ENCODE measurements at places on chromosomes 3 and 15.
A peak's percentile ranks its signal among the peaks of the same experiment; 100 is the strongest.

- DNase-seq: peak; percentile 57
Measured at GRCh38 chr15:78944669-78945407, at the start of gene CTSH. Gene CTSH (minus strand): TSS chr15:78945046. CDS start chr15:78944981, 65 bp downstream.

GRCh38 chr3:107651782-107652181 is 129.0 kb downstream of the BBX start:
- DNase-seq: no peak

DNA sequence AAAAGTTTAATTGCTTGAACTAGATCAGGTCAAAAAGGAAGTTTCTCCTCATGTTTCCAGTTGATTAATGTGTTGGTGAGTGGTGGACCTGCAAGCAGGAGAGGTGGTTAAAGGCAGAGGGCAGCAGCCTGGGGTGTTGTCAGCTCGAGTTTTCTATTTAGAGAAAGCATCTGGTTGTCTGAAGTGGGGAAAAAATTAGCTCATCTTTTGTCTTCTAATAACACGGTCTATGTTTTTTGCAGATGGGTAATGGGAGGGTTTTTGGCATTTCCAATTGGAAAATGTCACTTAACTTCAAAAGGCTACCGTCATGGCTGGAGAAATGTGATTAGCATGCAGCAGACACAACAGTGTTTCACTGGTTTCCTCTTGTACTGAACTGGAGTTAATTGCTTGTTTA is 122.6 kb downstream of the ITPR1 start:
- DNase-seq: no peak

GRCh38 chr3:172076212-172076611 is 36.8 kb downstream of the FNDC3B start:
- no peak for DNase-seq

GRCh38 chr3:87507753-87508152 is 231.4 kb upstream of the POU1F1 start:
- no peak for DNase-seq

GRCh38 chr3:32952369-32953077 is 1.1 kb downstream of the CCR4 start:
- no peak for DNase-seq

- no peak for DNase-seq
Measured at GRCh38 chr15:28101201-28101600, 2.1 kb upstream of the OCA2 start.

GRCh38 chr3:178754852-178755510 is 218.7 kb downstream of the KCNMB2 start:
- no peak for DNase-seq

DNA sequence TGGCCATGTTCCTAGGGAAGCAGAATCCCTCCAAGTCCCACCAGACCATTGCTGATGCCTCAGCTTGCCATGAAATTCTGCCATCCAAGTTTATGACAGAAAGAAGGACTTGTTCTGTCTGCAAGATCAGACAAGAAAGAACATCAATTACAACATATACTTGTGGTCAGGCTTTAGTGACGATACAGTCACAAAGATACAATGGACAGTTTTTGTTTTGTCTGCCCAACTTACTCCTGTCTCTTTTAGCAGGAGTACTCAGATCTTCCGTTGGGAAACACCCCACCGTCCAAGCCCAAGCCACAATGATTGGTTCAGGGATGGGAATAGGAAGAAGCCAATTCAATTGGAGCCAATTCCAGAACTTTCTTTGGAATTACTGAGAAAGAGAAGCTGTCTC is 15.7 kb downstream of the KLHL6 start:
- no peak for DNase-seq

GRCh38 chr3:57855943-57856342 is 99.8 kb downstream of the SLMAP start:
- DNase-seq: no peak

GRCh38 chr3:193803288-193803687 is 210.3 kb downstream of the OPA1 start:
- DNase-seq: no peak

DNA sequence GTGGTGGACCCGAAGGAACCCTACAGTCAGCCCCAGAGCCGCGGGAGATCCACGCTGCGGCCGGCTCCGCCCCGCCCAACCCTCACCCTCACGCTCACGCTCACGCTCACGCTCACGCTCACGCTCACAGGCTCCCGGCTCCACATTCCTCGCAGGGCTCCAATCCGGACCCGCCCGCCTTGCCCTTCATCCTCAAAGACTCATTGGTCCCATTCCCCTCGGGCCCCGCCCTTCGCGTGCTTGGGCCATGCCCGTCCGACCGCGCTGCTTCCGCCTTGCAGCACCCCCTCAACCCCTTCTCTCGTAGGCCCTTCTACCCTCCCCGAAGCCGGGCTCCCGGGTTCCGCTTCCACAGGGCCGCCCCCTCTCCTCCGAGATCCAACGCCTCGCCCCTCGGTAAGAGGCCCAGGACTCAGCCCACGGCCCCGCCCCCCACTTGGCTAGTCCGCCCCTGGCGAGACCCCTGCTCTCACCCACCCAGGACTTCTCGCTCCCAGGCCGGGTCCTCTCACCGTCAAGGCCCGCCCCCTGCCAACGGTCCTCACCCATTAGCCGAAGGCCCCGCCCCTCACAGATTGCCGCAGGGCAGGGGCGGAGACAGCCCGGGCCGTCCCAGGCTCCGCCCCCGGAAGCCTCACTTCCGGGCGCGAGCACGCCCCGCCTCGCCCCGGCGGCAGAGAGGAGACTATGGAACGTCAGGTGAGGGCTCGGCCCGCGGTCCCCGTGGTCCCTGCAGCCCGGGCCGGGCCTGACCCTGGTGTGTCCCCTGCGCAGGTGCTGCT is at the start of gene APEH:
Gene APEH (plus strand): TSS at position 637 of the 782 bp plus-strand sequence. CDS start 51 bp downstream, at position 688.
- no peak for DNase-seq

- no peak for DNase-seq
Measured at GRCh38 chr3:180383332-180384020, 218.5 kb upstream of the TTC14 start.

GRCh38 chr3:168974617-168975403 is 688.7 kb downstream of the MECOM start:
- no peak for DNase-seq

- DNase-seq: no peak
Measured at GRCh38 chr3:157871838-157872460, 234.3 kb downstream of the SHOX2 start.

- no peak for DNase-seq
Measured at GRCh38 chr15:51155891-51156290, 61.2 kb upstream of the TNFAIP8L3 start.

DNA sequence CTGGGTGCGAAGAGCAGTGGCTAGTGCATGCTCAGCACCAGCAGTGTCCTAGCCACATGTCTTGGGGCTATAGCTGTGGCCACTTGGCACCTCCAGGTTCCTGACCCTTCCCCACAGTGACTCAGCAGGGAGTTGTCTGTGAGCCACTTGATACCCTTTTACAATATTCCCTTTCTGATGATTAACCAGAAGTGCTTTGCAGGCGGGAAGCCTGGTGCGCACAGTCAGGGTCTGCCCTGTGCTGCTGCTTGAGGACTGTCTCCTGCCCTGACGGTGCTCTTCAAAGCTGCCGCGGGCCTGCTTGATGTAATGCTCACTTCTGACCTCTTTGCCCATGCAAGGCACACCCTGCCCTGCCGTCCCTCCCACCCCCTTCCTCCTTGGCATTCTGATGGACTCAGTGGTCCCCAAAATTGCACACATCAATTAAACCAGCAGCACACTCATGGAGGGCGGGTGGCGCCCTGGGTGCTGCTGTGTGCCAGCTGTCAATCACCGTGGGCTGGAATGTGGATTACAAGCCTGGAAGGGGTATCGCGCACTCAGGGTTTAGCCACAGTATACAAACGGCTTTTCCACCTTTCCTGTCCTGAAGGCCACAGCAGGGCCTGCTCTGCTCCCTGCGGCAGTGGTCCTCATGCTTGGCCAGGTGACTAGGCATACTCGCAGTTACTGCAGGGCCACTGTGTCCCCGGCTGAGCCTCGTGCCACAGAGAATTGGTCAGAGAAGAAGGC is 40.9 kb upstream of the PCSK6 start:
- DNase-seq: no peak

DNA sequence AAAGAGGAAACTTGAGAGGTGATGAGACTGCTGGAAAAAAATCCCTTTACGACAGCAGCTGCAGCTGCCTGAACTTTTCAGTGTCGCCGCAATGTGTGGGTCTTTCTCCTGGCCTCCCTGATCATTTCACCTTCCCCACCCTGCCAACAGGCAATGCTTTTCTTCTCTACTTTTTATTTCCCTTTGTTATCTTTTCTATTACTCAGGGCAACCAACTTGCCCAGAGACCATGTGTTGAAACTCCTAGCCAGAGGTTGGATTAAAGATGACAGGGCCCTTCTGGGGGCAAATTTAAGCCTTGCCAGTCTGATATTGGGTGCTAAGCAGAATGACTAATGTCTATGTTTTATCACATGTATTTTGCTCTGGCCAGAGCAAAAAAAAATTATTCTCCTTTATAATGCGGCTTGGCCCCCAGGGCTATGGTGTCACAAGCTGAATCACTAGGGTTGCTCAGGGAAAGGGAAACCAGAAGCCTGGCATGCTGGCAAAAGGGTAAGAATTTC is 51.5 kb upstream of the CFAP20DC start:
- no peak for DNase-seq

DNA sequence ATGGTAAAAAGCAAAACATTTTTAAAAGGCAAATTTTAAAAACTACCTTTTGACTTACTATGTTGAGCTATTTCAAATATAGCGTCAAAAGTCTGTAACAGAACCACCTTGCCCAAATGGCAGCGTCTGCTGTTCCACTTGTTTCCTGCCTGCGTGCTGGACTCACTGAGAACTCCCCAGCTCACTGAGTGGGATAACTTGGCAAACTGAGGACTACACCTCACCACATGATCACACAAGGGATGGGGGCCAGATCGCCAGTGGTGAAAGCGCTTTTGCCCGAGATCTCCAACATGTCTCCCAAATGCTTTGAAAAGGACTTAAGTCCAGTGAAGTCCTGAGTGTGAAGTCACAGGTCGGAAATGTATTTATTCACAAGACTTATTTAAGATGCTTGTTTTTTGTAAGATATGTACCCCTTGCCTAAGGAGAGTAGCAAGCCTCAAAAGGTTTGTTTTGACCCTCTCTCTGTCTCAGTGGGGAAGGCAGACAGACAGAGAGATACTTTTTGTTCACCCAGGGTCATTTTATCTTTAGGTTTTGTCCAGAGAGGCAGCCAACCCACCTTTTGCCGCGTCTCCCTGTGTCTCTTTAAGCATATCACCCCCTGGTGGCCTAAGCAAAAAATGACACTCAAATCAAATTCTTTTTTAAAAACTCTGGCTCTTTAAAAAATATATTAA is 192.6 kb downstream of the PDZRN3 start:
- peak; percentile 9 for DNase-seq

- peak; percentile 71 for DNase-seq
Measured at GRCh38 chr15:64455961-64456371, 4.4 kb upstream of the ZNF609 start.

DNA sequence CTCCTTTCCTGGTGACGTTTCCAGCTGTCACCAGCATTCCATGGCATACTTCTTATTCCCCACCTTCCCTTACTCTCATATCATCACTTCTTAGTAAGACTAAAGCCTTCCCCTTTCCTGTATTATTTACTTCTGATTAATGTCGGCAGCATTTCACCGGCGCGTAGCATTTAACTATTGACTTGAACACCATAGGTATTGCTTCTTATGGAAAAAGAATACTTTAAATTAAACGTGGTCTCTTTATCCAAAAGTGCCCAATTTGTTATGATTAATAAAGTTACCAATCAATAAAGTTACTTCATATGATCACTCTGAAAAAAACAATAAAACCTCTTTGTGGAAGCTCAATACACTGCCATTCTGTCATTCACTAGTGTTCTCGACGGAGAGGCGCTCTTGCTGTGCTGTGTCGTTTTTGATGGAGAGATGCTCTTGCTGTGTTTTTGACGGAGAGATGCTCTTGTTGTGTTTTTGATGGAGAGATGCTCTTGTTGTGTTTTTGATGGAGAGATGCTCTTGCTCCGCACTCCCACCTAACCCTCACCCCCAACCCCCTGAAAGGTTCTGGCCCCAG is 165.0 kb downstream of the XXYLT1 start:
- no peak for DNase-seq

DNA sequence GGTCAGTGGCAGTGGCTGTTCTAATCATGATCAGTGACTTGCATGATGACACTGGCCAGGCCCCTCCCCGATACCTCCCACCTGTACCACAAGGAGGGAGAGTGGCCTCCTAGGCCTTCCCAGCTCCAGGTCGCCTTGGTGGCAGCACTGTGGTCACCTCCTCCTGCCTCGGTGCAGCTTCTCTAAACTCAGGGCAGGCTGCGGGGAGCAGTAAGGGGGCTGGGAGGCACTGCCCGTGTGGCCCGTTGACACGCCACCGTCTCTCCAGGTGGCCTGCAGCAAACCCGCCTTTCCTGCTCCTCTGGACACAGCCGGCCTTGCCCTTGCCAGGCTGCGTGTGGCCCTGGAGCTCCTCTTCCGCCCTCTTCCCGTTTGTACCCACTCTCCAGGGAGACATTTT is 184.1 kb downstream of the XXYLT1 start:
- no peak for DNase-seq

GRCh38 chr3:182399978-182400737 is 393.1 kb upstream of the ATP11B start:
- DNase-seq: no peak

DNA sequence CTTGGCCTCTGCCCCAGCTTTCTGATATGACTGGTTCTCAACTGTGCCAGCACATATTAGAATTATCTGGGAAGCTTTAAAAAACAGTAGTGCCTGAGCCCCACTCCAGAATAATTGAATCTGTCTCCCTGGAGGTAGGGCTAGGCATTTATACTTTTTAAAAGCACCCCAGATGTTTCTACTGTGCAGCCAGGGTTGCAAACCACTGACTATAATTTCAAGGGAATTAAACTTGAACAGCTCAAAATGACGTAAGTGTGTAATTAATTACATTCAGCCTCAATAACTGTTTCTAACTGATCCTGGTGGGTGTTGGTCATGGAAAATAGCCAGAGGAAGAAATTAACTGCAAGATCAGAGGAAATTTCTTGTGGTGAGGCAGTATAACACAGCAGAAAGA is 4.4 kb upstream of the IRAK2 start:
- DNase-seq: no peak

- DNase-seq: no peak
Measured at GRCh38 chr15:69713726-69714559, 261.3 kb downstream of the RPLP1 start.

GRCh38 chr3:185552358-185552877 is at the start of gene LIPH:
Gene LIPH (minus strand): TSS chr3:185552588. CDS start chr3:185552471, 117 bp downstream.
- DNase-seq: no peak

DNA sequence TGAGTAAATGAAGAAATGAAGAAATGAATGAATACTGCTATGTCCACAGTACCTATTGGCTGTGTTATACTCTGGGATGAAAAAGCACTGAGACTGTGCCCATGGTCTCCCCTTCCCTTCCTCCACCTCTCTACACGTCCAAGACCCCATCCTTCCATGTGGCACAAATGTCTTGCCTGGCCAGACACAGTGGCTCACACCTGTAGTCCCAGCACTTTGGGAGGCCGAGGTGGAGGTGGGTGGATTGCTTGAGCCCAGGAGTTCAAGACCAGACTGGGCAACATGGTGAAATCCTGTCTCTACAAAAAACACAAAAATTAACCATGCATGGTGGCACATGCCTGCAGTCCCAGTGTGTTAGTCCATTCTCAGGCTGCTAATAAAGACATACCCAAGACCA is 200.1 kb downstream of the FAM43A start:
- DNase-seq: no peak
